Activated CD4-positive, alpha-beta T cell treated with anti-CD3 and anti-CD28 coated beads, Interleukin-10, Interleukin-2, amounts not matched to agents 100 ng/mL and 50 ng/mL, durations not matched to agents 16 hours and 8 hours (primary cell): ENCODE measurements at places on chromosomes 6 and 20.

GRCh38 chr6:127690092-127690491 is 113.1 kb downstream of the C6orf58 start:
- no peak for DNase-seq

DNA sequence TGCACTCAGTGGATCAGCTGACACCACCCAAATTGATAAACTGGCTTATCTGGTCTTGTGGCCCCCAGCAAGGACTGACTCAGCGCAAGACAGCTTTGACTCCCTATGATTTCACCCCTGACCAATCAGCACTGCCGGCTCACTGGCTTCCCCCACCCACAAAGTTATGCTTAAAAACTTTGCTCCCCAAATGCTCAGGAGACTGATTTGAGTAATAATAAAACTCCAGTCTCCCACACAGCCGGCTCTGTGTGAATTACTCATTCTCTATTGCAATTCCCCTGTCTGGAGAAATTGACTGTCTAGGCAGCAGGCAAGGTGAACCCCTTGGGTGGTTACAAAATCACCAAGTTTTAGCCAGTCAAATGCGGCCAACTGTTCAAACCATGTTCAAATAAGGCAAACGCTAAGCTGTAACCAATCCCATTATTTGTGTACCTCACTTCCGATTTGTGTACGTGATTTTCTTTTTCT is 32.5 kb downstream of the SLC22A2 start:
- peak; percentile 49 for DNase-seq

- no peak for DNase-seq
Observed at GRCh38 chr20:19976595-19977372, 40.4 kb upstream of the NAA20 start.

- no peak for DNase-seq
Observed at GRCh38 chr6:129188795-129189194, 305.9 kb downstream of the LAMA2 start.

DNA sequence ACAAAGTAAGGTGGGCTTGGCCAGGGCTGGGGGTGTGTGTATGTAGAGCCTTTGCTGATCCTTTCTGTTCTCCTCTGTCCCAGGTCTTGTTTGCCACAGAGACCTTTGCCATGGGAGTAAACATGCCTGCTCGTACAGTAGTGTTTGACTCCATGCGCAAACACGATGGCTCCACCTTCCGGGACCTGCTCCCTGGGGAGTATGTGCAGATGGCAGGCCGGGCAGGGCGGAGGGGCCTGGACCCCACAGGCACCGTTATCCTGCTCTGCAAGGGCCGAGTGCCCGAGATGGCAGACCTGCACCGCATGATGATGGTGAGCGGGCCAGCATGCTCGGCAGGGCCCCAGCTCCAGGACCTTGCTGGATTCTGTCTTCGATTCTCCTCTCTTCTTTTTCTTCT is 6.2 kb downstream of the DXO start:
- DNase-seq = no peak

GRCh38 chr6:109396046-109396718 is 13.9 kb upstream of the CD164 start:
- no peak for DNase-seq

- peak; percentile 22 for DNase-seq
Observed at GRCh38 chr6:109237077-109237985, 142.0 kb downstream of the CEP57L1 start.

DNA sequence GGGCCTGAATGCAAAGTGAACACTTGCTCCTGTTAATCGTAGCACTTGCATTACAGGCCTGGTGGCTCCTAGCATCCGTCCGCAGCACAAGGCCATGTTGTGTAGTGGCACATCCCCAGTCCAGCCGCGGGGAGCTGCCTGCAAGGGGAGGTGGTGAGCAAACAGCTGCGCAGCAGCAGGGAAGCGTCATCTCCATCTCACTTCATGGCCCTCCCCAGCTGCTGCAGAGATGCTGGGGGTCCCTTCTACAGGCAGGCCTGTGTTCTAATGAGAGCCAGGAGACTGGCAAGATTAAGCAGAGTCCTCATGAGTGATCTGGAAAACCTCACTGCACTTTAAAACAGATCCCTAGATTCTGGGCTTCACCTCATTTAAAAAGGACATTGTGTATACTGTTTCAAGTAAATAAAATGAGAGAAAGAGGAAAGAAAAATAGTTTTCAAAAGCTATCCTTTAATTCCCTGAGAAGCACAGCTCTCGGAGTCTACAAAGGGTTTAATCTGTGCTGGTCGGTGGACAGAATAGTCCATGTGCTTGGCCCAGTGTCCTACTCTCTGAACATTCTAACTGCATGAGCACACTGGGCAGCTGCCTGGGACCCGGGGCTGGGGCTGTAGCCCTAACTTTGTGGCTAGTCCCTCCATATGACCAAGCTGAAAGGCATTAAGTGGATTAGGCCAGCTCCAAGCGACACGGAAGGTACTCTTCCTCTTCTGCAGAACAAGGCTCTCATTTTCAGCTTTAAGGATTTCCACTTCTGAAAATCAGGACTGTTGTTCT is 125.8 kb downstream of the LY86 start:
- no peak for DNase-seq

- DNase-seq = no peak
Observed at GRCh38 chr20:34420146-34420545, 57.1 kb downstream of the ITCH start.
